Lower lobe of right lung (tissue), 2 donors: ENCODE measurements at places on chromosomes 5 and 9. TPM values are rescaled to one million over a fixed set of nuclear protein-coding genes. Genes with fewer than 3 reads are reported as not detected.

Gene FCN2
- not detected for total RNA-seq

DNA sequence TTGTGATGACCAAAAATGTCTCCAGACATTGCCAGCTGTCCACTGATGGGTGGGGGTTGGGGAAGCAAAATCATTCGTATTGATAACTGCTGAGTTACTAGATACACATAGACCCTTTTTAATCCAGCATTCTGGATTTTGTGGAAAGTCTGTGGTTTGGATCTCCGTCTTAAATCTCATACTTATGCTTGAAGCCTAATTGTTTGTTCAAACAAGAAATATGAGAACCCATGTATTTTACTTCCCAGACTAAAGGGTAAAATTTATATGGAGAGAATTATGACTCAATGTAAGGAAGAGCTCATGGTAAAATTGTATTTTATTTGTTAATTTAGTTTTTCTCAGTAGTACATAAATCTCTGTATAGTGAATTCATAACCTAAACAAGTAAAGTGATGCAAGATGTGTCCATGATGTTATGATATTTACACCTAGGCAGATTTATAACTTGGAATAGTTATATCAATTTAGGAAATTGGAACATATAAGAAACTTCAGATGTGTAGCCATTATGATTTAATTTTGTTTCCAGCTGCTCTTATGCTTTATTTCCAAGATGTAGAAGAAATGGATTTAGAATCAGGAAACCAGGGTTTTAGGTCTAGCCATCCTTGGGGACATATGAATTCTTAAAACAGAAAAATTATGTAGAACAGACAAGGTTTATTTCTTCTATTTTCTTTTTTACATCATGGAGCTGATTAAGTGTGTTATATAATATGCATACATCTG lies 4.5 kb upstream of the OGN start:
- DNase-seq, result no peak

Gene IFNA4
- total RNA-seq, result not detected

GRCh38 chr5:128254789-128255188 lies 171.2 kb downstream of the SLC12A2 start:
- DNase-seq, result no peak

DNA sequence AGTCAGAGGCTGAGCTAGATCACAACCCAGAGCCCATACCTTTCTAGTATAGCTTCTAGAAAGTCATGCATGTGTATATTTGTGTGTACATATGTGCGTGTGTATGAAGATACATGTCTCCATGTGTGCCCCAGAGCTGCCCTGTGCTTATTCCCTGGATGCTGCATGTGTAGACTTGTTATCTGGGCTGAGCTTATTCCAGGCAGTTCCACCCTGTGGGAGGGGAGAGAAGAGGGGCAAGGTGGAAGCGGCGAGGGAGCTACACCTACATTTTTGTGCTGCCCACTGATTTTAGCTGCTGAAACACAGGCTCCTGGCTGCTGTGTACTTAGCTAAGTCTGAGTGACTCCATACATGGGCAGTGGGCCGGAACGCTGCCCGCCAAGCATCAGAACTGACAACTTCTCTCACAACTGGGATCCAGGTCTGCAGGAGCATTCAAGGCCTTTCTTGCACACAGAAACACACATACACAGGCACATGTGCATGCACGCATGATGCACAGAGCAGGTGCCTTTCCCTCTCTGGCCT lies 38.0 kb upstream of the XPA start:
- no peak for DNase-seq

GRCh38 chr9:16060436-16061129 lies 507.7 kb downstream of the CCDC171 start:
- DNase-seq, result no peak

GRCh38 chr5:178542455-178542854 lies 47.7 kb downstream of the COL23A1 start:
- no peak for DNase-seq

- no peak for DNase-seq
Measured at GRCh38 chr9:108087781-108088180, 598.2 kb upstream of the KLF4 start.
